Left forelimb (tissue), 1 donor: ENCODE measurements at places on chromosomes 7 and 10.

GRCh38 chr7:90347759-90348158 lies 1.2 kb downstream of the GTPBP10 start:
- DNase-seq = no peak

- no peak for DNase-seq
Measured at GRCh38 chr7:41203542-41203941, 499.3 kb downstream of the INHBA start.

DNA sequence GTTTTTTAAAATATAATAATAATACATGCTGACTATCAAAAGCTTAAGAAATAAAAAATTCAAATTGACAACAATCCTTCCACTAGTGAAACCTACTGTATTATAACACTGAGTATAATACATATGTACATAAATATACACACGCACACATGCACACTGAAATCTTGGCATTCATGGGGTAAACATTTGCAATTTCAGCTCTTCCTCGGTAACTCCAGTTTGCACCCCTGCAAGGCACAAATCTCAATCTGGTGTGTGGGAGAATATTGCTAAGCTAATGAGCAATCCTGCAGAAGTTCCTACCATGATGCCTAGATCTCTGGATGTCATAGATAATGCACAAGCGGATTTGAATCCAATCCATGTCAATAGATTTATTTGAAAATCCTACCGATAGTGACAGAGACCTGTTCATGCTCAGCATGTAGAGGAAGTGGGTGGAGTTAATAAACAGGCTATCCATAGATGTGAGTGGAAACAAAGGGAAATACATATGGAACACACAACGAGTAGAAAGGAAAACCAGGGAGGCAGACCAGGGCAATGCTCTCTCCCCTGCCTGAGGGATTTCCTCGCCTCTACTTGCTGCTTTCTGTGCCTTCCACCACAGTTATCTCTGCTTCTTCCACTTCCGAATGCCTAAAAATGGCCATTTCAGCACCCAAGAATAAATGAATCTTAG lies 38.1 kb upstream of the LANCL2 start:
- no peak for DNase-seq

- no peak for DNase-seq
Measured at GRCh38 chr10:51672039-51672535, 27.3 kb downstream of the CSTF2T start.

DNA sequence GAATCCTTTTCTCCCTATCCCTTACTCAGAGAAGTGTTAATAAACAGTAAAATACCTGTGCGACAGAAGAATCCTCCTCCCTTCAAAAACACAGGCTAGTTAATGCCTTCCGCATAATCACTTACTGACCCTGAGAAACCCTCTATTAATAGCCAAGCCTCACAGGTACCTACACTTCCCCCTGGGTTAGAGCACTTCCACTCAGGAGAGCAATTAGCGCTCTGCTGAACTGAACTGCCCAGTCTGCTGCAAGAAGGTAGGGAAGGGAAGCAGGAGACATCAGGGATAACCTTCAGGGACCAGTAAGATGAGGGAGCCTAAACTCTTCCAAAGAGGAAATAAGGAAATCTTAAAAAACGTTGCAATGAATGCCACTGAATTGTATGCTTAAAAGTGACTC lies 39.6 kb downstream of the KIAA1549 start:
- no peak for DNase-seq

DNA sequence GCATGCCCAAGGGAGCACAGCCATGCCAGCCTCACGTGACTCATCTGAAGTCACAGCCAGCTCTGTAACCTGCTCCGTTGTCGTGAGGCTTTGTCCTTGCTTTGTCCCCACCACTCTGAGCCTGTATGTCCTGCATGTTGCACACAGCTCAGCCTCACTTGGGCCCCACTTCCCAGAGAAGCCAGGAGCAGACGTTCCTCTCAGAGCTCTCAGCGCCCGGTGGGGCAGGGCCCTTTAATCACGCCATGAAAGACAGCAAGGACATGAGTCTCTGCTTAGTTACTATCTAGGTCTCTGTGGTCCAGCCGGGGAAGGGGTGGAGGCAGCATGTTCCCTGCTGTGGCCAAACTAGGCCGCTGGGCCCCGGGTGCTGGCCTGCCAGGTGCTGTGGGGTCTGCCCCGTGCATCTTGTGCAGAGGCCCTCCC lies 127.4 kb upstream of the FAM20C start:
- no peak for DNase-seq

DNA sequence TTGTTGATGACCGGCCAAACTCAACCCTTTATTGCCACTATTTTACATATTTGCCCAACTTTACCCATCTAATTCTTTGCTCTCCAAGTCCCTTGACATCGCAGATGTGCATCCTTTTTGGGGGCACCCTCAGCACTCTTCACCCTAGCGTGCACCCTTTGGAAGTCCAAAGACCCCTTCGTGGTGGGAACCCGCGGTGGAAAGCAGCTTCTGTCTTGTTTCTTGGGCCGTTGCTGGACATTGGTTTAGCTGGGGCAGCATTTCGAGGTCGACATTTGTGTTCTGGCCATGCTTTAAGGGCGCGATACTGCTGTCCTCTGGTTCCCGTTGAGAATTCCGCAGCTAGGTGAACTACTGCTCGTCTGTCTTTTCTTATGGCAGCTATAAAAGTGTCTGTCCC lies 326 bp upstream of the PAPOLB start:
- no peak for DNase-seq

DNA sequence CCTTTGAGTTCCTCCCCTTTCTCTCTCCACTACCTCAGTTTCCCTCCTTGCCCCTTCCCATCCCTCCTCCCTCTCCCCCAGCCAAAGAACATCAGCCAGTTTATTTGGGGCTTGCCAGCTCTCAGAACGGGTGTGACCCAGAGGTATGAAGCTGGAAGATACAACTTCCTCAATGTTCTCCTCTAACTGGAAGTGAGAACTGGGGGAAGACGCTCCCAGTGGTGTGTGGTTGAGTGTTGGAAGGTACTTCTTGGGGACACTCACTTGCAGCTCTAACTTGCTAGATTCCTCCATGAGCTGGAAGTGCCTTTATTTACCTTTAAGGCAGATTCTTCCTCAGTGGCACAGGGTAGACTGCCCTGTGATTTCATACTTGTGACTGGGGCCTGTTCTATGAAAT lies 110.5 kb upstream of the HABP2 start:
- peak; percentile 23 for DNase-seq

GRCh38 chr10:27564398-27564797 lies 60.3 kb downstream of the RAB18 start:
- no peak for DNase-seq

DNA sequence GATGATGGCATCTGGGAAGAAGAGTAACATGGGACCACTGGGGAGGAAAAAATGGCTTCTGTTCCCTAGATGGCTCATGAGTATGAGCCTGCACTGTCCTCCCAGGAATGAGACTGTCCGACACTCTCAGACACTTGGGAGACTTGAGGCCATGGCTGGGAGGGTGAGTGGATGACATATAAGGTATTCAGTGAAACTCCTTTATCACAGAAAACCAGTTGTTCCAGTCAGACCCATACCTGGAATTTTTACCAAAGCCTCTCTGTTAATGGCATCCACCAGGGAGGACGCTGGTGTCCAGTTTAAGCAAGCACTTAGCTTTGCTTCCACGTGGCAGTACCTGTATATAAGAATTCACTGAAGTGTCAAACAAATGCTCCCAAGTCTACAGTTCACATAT lies 116.7 kb upstream of the C10orf90 start:
- DNase-seq = no peak

GRCh38 chr7:34181271-34181958 lies 276.1 kb downstream of the BMPER start:
- no peak for DNase-seq

DNA sequence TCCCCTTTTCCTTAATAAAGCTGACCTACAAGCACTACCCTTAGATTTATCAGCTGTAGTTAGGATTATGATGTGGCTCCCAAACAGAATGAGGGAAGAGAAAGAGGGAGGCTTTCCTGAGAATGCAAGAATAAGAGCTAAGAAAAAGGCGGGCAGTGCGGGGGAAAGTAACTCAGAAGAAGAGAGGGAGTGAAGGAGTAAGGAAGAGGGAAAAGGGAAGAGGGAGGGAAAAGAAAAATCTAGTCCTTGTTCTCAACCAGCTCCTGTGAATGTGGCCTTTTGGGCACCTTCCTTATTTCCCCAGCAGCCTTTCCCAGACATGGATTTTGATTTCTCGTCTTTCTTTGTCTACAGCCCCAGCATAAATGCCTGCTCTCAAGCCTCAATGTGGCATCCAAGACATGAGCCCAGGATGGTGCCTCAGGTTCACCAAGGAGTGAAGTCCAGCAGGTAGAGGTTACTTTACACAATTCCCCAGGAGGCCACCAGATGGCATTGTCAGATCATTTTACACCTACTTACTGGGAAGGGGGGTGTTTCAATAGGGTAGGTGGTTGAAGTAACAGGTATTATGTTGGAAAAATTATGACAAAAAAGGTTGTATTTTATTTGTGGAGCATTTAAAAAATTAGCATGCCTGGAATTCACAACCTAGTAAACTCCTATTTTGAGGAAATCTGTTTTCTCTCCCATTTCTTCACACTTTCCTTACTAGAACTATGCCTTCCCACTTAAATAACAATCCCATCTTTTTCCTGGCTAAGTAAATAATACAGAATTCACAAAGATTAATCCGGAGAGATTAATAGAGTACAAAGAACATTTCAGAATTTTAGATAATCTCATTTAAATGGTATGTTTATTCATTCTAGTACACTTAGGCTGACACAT lies 106.5 kb downstream of the HTR7 start:
- DNase-seq = no peak

DNA sequence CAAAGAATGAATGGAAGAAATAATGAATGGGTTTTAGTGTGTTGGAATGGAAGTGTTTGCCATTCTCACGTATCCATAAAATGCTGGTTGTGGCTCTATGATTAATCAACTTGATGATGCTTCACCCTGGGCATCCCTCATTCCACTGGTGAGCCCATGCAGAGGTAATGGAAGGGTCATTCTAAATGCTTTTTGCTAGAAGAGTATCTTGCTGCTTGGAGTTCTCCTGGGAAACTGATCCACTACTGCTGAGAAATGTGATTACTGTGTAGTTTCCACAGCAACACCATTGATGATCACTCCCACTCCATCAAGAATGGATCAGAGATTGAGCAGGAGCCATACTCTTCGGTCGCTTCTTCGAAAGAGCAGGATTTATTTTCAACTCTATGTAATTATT lies 101.6 kb downstream of the ARL5B start:
- DNase-seq = no peak

DNA sequence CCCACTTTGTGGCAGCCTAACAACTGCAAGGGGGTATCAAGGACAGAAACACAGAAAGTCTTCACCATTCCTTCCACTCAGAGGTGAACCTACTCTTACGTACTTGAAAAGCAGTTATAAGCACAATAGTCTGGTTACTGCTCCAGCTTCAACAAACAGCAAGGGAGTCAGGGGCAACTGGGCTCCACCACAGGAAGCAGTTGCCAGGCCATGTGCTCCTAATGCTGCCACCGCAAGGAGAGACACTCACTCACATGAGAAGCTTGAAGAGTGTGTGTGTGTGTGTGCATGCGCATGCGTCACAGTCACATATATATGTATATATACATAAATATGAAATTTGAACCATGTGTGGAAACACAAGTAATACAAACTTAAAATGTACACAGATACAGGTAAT lies 65.5 kb downstream of the GRB10 start:
- DNase-seq = no peak

GRCh38 chr7:786472-787255 lies 45.6 kb upstream of the SUN1 start:
- DNase-seq = peak; percentile 73

DNA sequence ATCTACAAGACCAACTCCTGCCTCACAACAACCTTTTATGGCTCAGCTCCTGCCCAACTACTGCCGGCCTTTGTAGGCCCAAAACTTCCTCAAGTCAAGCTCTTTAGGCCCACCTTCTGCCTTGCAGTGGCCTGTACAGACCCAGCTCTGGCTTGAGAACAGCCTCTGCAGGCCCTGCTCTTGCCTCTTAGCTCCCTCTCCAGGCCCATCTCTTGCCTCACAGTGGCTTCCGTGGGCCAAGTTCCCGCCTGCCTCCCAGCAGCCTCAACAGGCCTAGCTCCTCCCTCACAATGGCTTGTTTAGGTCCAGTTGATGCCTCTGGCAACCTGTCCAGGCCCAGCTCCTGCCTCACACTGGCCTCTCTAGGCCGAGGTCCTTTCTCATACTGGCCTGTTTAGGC lies 32.4 kb upstream of the VKORC1L1 start:
- DNase-seq = no peak

GRCh38 chr10:17716161-17716560 lies 35.8 kb upstream of the TMEM236 start:
- DNase-seq = no peak

DNA sequence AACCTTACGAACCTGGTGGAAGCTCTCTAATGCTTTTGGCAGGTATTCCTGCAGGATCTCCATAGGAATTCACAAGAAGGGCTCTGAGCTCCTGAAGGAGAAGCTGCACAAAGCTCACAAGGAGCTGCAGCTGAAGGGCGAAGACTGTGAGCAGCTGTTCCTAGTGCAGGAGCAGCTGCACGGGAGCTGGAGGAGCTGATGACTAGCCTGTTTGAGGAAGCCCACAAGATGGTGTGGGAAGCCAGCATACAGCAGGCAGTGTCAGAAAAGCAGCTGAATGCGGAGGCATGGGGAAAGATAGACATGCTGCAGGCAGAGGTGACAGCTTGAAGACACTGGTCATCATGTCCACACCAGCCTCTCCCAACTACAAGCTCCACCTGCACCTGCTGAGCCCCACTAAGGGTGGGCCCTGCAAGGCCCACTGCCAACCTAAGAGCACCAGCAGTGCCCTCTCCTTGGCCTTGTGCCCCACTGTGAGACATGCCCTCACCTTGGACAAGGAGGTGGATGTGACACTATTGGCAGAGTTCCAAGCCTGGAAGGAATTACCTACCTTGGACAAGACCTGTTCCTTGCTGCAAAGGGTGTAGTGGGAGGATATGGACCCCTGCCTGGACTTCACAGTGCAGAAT lies 250.6 kb downstream of the BBS9 start:
- DNase-seq = no peak

GRCh38 chr10:119283818-119284217 lies 76.4 kb downstream of the GRK5 start:
- no peak for DNase-seq

DNA sequence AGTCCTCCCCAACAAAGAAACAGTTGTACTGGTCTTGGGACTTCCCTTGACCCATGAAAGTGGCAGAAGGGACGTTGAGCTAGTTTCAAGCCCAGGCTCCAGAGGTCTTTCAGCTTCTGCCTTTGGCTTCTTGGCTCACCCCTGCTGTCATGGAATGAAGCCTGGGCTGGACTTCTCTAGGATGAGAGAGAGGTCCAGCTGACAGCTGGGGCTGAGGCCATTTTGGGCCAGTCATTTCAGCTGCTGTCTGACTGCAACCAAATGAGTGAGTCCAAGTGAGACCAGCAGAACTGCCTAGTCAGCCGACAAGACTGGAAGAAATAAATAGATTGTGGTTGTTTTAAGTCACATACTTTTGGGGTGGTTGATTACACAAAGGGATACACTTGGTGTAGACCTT lies 76.6 kb downstream of the TMEM178B start:
- no peak for DNase-seq
